ENCODE measurements at places on chromosomes 12 and 14. TPM values are rescaled to one million over a fixed set of nuclear protein-coding genes. Genes with fewer than 3 reads are reported as not detected.

DNA sequence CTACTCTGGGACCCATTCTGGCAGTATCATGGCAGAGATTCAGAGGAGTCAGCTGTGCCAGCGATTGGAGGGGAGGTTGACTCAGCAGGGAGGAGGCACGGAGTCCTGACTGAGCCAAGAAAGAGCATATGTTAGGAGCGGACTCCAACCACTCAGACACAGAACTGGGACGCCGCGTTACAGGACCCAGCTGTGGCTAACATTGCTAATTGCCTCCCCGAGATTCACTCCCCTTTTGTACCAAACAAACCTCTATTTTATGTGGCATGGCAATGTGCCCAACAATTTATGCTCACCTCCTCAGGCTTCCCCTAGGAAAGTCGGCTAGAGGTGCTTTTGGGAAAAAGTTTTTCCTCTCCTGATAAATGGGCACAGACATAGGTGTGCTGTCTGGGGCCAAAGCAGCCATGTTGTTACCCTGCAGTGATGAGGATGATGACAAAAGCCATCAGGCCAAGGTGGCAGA lies 15.2 kb upstream of the CLIP1 start:
- peak; percentile 73 for DNase-seq

Gene ANGEL1
- 19.6 TPM for total RNA-seq

DNA sequence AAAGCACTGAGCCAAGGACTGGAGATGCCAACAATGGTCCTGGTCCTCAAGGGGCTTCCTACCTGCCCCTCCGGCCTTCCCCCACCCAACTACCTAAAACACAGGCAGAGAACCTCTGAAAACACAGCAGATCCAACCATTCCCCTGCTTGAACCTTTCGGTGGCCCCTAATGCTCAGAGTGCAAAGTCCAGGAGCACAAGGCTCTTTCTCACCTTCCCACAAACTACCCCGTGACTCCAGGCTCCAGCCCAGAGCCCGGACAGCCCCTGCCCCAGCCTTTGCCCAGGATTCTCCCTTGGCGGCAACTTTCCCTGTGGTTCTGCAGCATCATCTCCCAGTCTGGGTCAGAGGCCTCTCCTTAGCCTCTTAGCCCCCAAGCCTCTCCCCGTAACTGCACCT lies 1.6 kb upstream of the CD9 start:
- no peak for DNase-seq

DNA sequence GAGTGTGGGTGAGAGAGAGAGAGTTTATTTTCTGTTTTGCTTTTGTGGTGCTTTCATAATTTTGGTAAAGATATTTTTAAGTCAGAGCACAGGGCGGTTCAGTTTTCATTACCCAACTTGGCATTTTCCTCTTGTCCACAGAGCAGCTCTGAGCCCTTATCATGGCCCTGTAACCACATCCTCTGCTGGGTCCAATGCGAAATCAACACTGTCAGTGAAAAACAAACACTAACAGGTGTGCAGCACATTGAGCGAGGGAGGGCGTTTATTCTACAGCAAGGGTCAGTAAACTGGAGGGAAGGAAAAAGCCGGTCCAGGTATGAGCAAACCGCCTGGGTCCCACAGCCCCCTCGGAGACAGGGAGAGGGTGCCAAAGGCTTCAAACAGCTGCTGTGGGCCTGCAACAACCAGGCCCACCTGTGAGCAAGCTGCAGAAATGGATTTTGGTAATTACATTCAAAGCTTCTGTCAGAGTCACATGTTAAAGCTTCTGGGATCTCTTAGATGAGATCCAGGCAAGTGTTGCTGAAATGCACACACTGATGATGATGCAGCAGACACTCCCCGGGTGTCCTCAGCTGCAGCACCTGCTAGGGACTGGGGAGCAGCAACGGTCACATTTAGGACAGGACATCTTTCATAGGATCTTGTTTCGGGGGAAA lies 132.7 kb upstream of the DYRK2 start:
- no peak for DNase-seq

GRCh38 chr14:58488550-58488949 lies 61.0 kb downstream of the KIAA0586 start:
- DNase-seq, result no peak

GRCh38 chr14:100529561-100530031 lies 57.6 kb downstream of the BEGAIN start:
- peak; percentile 42 for DNase-seq

Gene RFX4
- not detected for total RNA-seq

- DNase-seq, result no peak
These were observed 5.9 kb upstream of the VCPKMT start for GRCh38 chr14:50122291-50122690.

GRCh38 chr12:42854826-42855225 lies 265.3 kb upstream of the PRICKLE1 start:
- no peak for DNase-seq

Data from right atrium auricular region (tissue), 2 donors.